Muscle of leg (tissue), 16 donors: ENCODE measurements at places on chromosomes 11 and 22. TPM values are rescaled to one million over a fixed set of nuclear protein-coding genes. Genes with fewer than 3 reads are reported as not detected.

The KRTAP5-10 gene
- not detected for polyA plus RNA-seq

The MRGPRE gene
- polyA plus RNA-seq = not detected

The CCDC15 gene
- 2.9 TPM for polyA plus RNA-seq

The PANX2 gene
- 0.04 TPM for polyA plus RNA-seq

The SCUBE1 gene
- 0.38 TPM for polyA plus RNA-seq

The OR6A2 gene
- 0.04 TPM for polyA plus RNA-seq

The TMPRSS5 gene
- polyA plus RNA-seq = 0.41 TPM

The PHLDB1 gene
- polyA plus RNA-seq = 94.5 TPM

The KCNJ1 gene
- polyA plus RNA-seq = 0.29 TPM

The MS4A4E gene
- 2.0 TPM for polyA plus RNA-seq

GRCh38 chr11:3613998-3614741 lies 27.6 kb downstream of the ART5 start:
- DNase-seq = peak; percentile 30

- DNase-seq = peak; percentile 73
Observed at GRCh38 chr11:126104420-126104819, 41.8 kb upstream of the CDON start.

- no peak for DNase-seq
Observed at GRCh38 chr11:69884286-69884685, 65.1 kb upstream of the FGF3 start.

DNA sequence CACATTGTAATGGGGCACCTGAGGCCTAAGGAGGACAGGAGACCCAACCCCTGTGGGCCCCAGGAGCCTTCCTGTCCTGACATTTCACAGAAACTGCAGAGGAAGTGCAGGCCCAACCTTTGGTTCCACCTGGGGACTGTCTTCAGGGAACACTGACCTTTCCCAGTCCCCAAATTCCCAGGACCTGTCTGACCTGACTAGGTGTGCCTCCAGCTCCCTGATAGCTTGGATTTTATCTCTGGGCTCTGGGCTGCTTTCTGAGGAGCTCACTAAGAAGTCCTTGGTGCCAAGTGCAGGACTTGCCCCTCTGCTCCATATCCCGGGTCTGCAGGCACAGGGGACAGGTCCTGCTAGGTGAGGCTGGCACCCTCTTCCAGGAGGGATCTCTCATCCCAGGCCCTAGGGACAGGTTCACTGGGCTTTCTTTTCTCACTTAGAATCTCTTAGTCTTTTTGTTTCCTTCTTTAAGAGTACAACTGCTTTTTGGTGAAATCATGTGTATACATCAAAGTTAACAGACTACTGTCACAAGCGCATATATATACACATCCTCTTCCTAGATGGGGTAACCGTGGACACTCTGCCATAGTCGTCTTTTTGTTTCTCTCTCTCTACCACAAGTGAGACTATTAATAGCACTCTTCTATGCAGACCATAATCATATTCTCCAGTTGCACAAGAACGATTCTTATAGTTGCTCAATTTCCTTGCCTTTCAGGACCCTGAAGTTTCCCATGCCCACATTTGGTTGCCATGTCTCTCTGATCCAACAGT lies 72.0 kb upstream of the IGLL5 start:
- DNase-seq = peak; percentile 16

DNA sequence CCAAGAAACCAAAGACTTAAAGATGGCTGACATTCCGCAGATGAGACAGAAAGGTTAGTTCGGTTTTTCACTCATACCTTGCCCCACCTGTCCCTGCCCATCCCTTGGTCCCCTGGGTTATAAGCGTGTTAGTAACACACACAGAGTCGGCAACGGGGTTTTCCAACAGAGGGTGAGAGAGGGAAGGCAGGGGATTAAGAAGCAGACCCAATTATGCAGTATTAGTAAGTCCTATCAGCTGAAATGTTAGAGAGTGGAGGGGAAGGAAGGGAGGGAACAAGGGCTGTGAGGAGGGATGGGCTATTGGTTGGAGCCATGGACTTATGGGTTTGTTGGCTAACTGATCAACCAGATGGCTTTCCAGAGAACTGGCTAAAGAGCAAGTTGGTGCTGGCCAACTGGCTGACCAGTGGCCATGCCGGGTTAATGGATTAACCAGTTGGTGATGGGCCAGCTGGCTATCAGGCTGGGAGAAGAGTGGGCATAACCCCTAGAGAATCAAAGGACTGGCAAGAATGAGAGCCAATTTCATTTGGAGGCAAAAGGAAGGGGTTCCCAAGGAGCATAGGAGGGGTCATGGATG lies 45.5 kb downstream of the NRXN2 start:
- DNase-seq = no peak

GRCh38 chr22:22161924-22162851 lies 82.4 kb upstream of the VPREB1 start:
- no peak for DNase-seq

DNA sequence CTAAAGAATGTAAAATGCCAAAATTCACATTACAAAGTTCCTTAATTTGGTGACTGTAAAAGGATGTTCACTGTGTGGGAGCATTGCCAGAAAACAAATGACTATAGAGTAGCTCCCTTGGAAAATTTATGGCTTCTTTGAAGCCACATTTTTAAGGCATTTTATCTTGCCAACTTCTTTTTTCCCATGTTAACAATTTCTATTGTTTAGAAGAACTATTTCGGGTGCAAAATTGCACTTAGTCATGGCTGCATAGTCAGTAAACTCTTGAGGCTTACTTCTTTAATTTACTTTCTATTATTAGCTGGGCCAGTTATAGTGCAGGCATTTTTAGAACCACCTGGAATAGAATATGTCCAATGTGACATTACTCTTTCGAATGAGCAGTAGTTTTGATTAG lies 515.3 kb downstream of the JRKL start:
- DNase-seq = peak; percentile 1

- DNase-seq = no peak
Observed at GRCh38 chr11:131077340-131077739, 161.1 kb upstream of the SNX19 start.

DNA sequence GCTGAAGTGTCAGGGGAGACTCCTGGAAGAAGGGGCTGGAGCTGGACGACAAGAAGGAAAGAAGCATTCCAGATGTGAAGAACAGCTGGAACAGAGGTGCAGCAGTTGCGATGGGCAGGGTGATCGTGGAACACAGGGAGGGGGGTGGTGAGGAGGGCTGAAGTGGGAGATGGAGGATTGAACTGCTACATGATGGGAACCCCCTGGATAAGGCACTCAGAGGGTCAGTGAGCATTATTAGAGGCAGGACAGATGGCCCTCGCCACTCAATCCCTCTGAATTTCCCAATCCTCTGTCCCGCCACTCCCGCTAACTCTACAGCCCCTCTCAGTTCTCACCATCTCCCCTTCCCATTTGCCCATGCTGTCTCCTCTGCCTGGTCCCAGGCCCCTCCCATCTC lies 14.0 kb downstream of the SERPINH1 start:
- no peak for DNase-seq

DNA sequence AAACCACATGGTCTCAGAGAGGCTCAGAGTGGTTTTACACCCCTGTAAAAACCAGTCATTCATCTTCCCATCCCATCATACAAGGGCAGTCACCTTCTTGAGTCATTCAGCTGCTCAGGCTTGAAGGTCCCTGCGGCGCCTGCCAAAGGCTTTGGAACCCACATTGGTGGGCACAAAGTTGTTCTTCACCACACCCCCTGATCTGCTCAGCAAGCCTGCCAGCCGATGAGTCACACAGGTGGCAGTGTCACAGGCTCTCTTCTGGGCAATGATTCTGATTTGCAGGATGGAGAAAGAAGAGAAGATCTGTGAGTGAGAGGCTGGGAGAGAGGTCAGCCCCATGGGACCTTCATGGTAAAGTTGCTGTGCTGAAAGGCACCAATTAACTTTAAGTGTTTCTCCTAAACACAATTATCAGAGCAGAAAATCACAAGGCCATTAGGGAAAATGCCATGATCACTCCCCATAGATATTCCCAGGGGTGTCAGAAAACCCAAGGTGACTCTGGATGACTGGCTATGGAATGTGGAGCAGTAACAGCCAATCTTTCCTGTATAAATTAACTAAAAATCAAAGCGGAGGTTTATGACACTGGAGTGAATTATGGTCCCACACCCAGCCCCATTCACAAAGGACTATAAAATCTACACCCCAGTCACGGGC lies 4.4 kb downstream of the CALCA start:
- no peak for DNase-seq

GRCh38 chr11:123178186-123178585 lies 16.9 kb downstream of the CLMP start:
- DNase-seq = no peak

DNA sequence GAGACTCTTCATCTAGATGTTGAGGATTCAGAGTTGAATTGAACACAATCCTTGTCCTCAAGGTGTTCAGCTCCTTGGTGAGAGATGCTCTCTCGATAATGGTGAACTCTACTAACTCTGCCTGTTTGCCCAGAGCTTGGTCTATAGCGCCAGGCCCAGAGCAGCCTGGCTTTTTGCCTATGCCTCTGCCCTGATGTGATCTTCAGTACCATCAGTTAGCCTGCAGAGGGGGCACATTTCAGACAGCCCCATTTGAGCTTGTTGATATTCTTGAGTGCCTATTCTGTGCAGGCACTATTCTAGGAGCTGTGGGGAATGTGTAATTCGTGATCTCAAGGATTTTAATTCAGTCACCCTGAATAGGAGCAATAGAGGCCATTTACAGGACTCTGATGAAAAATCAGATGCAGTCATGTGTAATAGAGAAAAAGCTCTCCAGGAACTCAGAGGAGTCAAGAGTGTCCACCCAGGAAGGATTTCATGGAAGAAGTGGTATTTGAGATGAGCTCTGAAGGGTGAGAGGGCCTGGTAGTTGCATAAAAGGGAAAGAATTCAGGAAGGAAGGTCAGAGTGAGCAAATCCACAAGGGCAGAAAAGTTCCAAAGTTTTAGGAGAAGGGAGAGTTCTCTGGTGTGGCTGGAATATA lies 19.3 kb downstream of the GTPBP1 start:
- no peak for DNase-seq

DNA sequence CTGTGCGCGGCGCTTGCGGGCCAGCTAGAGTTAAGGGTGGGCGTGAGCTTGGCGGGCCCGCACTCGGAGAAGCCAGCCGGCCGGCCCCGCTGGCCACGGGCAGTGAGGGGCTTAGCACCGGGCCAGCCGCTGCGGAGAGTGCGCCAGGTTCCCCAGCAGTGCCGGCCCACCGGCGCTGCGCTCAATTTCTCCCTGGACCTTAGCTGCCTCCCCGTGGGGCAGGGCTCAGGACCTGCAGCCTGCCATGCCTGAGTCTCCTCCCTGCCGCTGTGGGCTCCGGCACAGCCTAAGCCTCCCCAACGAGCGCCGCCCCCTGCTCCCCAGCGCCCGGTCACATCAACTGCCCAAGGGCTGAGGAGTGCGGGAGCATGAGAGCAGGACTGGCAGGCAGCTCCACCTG lies 5.2 kb upstream of the PES1 start:
- DNase-seq = no peak

DNA sequence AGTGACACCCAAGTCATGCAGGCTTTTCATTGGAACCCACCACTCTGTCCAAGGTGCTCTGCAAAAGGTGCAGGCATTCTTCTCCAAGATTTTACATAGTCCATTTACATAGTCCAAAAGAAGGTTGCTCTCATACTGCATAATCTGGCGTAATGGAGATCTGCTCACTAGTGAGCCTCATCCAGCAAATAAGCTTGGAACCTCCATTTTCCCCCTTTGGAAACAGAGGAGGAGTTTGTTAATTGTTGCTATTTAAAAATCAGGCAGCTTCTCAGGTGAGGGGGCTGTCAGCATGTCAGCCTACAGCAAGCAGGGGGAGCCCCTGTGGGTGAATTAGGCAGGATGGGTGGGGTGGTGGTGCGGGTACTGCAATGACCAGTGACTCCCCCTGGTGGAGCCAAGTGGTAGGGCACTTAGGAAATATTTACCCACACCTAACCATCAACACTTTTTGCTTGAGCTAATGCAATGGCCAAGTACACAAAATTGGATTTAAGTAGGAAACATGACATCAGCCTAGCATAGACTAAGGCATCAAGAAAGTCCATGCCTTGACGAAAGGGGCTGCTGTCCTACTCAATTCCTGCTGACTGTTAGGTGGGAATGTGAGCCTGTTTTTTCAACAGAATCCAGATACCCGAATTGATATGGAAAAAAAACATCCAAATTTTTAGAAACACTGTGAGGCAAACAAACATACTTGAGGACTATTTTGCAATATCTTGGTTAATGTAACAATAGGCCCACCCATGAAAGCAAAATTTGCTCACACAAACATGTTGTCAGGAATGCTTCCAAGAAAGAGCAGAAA lies 64.5 kb downstream of the AMBRA1 start:
- peak; percentile 25 for DNase-seq

DNA sequence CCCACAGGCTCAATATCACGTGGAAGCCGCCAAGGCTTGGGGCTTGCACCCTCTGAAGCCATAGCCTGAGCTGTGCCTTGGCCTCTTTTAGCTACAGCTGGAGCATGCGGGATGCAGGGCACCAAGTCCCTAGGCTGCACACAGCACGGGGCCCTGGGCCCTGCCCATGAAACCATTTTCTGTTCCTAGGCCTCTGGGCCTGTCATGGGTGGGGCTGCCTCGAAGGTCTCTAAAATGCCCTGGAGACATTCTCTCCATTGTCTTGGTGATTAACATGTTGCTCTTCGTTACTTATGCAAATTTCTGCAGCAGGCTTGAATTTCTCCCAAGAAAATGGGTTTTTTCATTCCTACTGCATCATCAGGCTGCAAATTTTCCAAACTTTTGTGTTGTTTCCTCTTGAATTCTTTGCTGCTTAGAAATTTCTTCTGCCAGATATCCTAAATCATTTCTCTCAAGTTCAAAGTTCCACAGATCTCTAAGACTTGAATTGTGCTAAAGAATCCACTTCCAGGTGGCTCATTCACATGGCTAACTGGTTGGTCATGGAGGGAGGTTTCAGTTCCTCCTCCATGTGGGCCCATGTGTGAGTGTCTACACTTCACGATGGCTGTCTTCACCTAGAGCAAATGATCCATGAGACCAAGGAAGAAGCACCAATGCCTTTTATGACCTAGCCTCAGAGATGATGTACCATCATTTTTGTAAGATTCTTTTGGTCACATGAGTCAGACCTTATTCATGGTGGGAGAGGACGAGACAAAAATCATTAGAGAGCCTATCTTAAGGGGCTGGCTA lies 7.4 kb upstream of the CREBZF start:
- no peak for DNase-seq

- no peak for DNase-seq
Observed at GRCh38 chr22:31211482-31211861, 626 bp upstream of the LIMK2 start.

GRCh38 chr11:13465909-13466371 lies 2.9 kb upstream of the BTBD10 start:
- DNase-seq = peak; percentile 35

- no peak for DNase-seq
Observed at GRCh38 chr11:118016104-118016503, 29.9 kb downstream of the IL10RA start.

DNA sequence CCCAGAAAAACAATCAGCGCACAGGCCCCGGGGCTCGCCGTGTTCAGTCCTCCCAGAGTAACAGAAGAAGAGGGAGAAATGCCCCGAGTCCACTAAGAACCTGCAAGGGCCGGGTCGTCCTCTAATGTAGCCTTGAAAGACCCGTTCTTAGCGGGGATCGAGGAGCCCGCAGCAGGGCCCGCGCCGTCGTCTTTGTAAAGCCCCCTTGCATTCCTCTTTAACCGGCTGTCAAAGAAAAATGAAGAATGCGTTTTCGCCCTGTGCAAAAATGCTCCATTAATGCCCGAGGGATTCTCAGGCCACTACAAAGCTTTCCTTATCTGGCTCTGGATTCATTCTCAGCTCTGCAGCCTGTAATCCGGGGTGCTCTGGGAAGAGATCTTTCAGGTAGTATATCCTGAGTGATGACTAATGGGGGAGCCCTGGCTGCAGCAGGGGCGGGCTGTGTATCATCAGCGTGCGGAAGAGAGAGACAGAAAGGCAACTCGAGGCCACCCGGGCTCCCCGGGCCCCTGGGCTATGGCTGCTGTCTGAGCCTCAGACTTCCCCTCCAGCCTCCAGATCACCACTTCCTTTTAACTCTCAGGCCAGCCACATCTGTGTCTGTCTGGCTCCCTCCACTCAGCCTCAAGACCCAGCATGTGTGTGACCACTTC lies 78.2 kb downstream of the FBLN1 start:
- DNase-seq = no peak
